ENCODE measurements at places on chromosomes 6 and 20.

DNA sequence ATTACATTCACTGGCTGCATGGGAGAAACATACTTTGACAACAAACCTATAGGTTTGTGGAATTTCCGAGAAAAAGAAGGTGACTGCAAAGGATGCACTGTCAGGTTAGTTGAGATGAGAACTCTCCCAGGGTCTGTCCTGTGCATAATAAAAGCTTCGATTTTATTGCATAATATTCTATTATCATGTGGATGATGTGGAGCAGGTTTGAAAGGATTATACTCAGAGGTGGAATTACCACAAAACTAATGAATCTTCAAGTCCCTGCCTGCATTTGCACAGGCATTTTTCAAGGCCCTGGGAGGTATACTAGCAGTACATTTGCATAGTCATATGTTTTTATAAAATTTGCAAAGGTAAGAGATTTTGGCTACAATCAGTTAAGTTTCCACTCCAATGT lies 249.8 kb downstream of the ARHGAP18 start:
- no peak for DNase-seq

GRCh38 chr6:21831521-21832291 lies 238.2 kb downstream of the SOX4 start:
- DNase-seq: no peak

GRCh38 chr6:20158676-20159075 lies 53.6 kb downstream of the MBOAT1 start:
- no peak for DNase-seq

DNA sequence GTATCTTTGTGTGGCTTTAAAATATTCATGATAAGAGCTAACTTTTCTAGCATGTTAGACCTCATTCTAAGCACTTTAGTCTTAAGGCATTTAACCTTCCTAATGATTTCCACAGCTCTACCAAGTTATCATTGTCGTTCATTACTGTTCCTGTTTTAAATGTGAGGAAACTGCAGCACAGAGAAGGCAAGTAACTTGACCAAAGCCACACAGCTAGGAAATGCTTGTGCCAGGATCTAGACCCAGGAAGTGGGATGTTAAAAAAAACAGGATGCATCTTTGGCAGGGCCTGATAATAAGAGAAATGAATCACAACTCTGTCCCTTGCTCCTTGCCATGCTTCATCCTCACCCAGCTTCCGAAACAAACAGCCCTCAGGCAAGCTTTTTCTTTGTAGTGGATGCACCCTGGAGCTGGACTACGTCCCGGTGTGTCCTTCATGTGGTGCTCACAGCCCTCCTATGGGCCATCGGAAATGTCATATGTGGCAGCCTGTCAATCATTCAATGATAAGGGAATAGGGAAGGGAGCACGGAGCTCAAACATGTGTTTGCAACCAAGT lies 196.9 kb upstream of the RREB1 start:
- DNase-seq: no peak

- DNase-seq: no peak
These were observed 36.0 kb downstream of the KCNK5 start for GRCh38 chr6:39193201-39193791.

GRCh38 chr6:44554194-44554593 lies 166.7 kb downstream of the CDC5L start:
- no peak for DNase-seq

- DNase-seq: peak; percentile 52
These were observed 4.9 kb downstream of the PREX1 start for GRCh38 chr20:48822879-48823385.

GRCh38 chr6:153778216-153778615 lies 260.8 kb upstream of the OPRM1 start:
- DNase-seq: no peak

Measured in activated naive CD4-positive, alpha-beta T cell treated with anti-CD3 and anti-CD28 coated beads, Interleukin-2, amount 10 ng/mL, durations not matched to agents 7 days and 5 days (primary cell).